HT-29 (cell line): ENCODE measurements at places on chromosomes 2 and 18.

DNA sequence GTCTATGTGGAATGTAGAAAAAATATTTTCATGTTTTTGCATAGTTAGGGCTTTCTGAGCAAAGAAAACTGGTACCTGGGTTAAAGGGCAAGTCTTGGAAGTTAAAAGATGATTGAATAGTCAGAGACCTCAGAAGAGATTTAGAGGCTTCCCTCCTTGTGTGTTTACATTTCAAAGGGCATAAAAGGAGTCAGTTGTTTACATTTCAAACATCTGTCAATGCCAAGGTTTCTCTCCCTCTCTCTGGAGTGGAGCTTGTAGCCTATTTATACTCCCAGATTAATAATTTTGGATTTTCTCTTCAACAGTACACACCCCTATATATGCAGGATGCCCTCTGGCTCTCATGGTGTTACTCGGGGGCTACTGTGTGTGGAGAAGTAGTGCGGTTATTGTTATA is 8.6 kb downstream of the M1AP start:
- DNase-seq, result no peak

GRCh38 chr2:160458718-160459453 is 34.7 kb downstream of the RBMS1 start:
- no peak for DNase-seq

DNA sequence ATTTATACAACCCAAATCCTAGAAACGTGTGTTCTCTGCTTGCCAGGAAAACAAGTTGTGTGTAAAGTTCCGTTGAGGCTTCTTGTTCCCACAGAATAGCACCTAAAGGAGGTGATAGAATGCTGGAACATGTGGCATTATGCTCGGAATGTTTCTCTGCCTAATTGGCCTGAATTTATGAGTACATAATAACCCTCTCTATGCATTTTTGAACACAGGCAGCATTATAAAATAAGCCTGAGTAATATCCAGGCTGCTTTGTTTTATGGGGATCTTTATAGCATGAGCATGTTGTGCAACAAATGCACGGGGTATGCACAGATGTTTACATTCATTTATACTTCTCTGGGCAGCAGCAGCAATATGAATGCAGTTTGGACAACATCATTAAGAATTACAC is 385.7 kb downstream of the MBD2 start:
- no peak for DNase-seq

DNA sequence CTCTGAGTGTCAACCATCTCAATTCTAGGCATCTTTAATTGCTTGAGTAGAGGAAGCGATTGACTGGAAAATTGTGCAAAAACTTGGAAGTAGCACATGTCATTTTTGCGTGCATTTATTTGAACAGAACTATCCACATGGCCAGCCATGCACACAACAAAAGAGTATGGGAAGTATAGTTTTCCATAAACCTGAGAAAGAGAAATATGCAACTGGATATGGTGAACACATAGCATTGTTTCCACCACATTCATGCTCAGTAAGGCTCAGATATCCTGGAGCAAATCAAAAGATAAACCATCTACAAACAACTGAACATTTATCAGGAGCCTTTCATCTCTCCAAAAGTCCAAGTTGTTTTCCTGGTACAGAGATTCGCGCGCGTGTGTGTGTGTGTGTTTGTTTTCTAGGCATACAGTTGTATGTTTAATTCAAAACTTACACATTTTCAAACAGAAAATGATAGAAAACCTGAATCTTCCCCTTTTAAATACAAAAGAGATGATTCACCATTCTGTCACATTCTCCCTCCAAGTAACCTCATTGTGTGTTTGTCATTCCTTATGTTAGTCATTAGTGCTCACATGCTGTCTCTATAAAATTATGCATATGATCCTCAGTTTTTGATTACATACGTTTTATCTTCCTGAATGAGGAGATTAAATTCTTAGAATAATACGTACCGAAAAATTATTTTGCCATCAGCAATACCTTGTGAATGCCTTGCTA is 780.4 kb upstream of the NRXN1 start:
- no peak for DNase-seq

DNA sequence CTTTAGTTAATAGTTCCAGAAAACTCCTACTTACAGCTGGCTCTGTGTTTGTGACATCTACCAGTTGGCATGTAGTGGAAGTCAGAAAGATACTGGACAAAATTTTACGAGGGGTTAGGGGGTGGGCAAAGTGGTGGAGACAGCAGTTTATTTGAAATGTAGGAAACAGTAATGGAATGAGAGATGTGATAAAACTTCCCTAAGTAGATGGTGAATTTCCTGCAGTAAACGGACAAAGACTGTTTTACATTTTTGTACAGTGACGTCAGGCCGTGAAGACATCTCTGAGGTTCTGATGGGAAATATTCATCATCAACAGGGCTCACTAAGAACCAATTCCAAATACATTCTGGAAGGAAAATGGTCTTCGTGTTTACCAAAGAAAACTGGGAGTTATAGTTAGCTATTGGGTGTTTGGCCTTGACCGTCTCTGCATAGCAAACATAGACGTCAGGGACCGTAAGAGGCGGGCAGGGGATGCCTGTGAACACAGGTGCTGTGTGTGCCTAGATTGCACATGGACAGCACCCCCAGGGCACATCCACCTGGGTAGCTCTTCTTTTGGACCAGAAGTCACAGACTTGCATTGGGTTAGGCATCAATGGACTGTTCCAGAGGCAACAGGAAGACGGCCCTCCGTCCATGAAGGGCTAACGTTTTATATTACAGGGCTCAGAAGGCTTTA is 131.5 kb downstream of the ZNF516 start:
- DNase-seq, result no peak

DNA sequence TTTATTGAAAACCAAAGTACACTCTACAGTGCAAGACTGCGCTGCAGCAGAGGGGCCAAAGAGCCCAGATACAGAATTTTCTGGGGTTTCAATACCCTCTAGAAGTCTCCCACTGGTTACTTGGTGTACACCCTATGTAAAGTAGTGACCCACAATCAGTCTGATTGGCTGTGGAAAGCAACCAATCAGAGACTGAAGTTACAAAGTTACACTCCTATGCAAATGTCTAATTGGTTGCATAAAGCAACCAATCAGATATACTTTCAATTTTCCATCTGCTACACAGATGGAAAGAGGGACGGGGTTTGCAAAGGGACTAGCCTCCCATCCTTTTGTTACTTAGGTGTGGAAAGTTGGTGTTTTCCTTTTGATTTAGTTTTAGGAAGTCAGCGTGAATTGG is 198.9 kb upstream of the SH3BP4 start:
- DNase-seq, result no peak
